ENCODE measurements at places on chromosomes 11 and 22.

GRCh38 chr11:16780146-16780545 is 41.7 kb downstream of the C11orf58 start:
- no peak for DNase-seq

DNA sequence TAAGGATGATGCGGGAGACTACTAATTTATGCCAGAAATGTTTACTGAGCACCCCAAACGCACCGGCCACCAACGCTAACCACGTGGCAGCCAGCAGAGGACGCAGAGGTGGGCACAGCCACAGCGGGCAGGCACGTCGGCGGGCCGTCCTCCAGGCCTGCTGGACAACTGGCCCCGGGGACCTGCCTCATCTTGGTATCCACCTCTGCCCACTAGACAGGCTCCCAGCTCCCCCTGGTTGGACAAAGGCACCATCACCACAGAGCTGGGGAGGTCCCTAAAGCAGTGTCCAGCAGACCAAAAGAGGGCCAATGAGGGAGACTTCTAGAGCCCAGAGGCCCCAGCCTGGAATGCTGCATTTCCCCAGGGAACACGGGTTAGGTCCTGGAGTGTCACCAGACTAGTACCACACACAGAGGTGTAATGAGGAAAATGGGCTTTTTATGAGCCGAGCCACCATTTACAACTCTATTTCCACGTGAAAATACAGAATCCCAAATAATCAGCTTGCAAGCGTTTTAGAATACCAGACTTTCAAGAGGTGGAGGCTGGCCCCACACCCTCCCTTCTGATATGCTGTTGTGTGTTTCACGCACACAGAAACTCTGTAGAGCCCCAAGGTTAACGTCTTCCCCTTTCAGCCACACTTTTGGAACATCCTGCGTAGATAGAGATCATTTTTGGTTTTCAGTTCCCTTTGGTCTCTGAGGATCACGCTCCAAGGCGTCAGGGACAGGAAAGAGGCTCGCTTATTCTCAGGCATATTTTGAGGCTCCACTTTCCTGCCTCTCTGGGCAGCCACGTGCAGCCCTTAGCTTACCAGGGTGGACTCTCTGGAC is 23.7 kb upstream of the BID start:
- no peak for DNase-seq

- DNase-seq: no peak
These were observed 101.7 kb downstream of the ABTB2 start for GRCh38 chr11:34256150-34256549.

DNA sequence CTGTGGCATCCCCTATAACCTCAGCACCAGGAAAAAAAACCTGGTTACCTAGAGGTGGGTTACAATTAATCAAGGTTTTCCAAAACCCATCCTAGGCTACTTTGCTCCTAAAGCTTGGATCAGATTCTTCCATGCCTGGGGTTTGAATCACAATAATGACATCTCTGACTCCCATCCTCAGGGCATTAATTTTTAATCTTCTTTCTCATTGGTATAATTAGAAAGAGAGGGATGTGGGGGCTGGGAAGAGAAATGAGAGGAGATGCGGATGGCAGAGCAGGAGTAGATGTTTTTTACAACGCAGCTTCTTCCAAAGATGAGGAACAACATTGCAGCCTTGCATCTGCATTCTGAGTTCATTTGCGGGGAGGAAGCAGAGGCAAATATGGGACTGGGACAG is 117.2 kb upstream of the E2F8 start:
- DNase-seq: no peak

DNA sequence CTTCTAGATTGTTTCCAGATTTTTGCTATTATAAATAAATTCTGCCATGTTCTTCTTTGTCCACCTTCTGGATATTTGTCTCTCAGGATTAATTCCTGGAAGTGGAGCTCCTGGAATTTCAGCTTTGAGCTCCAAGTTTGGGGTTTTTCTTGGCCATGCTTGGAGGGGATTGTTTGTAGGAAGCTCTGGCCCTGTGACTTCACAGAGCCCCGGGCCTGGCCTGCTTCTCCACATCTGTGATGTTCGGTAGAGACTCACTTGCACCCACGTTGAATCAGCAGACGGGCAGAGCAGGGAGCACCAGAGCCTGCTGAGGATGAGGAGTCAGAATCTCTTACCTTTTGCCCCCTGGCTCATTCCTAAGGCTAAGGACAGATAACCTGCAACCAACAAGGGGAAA is 35.7 kb downstream of the LRRC32 start:
- no peak for DNase-seq

DNA sequence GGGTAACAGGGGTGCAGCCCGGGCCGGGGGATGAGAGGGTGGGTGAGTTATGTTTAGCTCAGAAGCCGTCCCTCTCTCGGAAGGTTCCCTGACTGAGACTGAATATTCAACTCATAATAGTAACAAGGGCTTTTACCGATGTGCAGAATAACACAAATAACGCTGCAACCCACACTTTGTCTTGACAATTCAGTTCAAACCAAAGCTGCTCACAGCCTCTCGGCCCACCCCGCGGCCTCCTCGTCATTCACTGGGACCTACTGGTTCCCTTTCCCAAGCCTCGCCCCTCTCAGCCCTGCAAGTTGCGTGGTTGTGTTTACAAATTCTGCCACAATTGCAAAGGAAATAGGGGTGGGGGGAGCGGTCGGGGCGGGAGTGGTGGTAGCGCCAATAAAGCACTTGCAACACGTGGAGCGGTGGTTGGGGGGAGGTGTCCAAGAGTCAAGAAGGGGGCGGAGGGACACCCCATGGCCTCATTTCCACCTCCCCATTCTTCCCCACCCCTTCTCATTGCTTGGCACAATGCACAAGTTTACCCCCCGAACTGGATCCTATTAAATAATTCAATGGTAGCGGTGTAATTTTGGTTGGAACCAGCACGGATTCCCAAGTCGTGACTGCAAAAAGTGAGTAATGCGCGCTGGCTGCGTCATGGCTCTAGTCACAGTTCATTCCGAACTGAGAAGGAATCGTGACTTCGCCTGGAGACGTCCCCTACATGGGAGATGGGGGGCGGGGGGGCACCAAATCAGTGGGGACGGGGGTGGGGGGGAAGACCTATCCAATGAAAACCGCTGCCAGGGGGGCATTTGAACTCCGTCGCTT is 102.0 kb upstream of the HSD17B12 start:
- DNase-seq: peak; percentile 33

DNA sequence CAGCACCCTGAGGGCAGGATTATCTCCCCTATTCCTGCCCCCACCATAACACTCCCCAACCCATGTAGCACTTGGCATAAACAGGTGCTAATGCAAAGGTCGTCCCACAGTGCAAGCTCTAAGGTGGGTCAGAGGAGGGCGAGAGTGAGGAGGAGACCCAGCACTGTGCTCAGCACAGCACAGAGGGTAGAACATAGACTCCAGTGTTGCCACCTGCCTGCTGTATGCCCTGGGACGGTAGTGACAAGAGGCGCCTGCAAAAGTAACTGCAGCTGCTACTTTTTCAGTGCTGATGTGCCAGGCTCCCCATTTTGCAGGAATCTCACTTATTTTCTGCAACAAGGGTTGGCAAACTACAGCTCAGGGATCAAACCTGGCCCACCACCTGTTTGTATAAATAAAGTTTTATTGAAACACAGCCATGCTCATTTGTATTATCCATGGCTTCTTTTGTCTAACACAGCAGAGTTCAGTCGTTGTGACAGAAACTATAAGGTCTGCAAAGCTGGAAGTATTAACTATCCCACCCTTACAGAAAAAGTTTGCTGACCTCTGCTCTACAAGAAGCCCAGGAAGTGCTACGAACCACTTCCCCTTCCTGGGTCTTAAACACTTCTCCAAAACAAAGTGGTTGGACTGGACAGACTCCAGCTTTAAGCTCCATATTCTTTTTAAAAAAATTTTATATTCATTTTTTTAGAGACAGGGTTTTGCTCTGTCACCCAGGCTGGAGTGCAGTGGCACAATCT is 16.9 kb upstream of the CDC42BPG start:
- no peak for DNase-seq

- peak; percentile 34 for DNase-seq
These were observed 91.0 kb downstream of the CCDC83 start for GRCh38 chr11:85946221-85946620.

DNA sequence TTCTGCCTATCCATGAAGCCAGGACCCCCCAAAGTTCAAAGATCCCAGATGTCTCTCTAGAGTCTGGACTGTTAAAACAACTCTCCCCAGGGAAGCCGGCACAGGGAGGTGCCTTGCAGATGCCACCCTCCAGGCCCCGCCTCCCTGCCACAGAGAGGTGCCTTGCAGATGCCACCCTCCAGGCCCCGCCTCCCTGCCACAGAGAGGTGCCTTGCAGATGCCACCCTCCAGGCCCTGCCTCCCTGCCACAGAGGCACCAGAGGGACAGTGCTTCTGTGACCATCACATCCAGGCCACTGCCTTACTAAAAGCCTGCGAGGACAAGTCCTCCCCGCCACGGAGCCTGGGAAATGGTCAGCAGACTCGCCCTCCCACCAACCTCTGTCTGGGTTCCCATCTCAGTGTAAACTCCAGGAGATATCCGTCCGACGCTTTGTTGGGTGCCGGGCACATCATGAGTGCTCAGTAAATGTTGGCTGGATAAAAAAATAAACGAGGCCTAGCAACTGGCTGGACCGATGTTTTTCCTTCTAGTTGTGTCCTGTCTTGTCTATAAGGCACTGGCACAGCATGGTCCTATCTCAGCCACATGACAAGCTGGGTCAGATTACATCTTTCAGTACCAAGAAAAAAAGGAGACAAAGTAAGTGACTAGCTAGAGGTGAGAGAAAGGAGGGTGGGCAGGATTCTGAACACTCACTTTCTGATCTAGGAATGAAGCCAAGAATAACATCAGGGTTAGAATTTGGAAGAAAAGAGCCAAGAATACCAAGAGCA is 91.2 kb upstream of the CSNK2A3 start:
- no peak for DNase-seq

GRCh38 chr11:64185175-64185692 is 737 bp upstream of the STIP1 start:
- peak; percentile 95 for DNase-seq

- no peak for DNase-seq
These were observed 10.2 kb upstream of the ADORA2A start for GRCh38 chr22:24417200-24417599.

DNA sequence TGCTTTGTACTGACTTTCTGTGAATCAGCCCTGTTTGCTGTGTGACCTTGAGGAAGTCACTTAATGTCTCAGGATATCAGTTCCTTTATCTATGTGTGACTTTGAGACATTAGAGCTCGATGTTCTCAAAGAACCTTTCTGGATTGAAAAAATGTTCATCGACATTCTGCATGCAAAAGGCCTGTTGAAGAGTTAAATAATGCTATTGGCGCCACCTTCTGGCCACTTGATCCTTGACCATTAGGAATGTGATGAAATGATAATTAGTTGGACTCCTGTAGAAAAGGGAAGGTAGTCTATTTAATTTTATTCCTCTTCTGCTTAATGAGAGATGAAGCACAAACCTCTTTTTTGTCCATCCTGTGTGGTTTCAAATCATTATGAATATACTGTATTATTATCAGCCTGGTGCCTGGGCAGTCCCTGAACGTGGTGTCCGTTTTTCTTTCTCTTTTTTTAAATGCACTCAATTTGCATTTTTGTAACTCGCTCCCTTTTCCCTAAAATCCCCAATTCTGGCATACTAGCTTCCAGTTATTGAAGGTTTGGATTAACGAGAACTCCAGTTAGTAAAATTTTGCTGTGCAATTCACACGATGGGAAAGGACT is 20.7 kb downstream of the ELF5 start:
- peak; percentile 84 for DNase-seq

GRCh38 chr22:21038405-21038804 is 6.0 kb upstream of the SLC7A4 start:
- DNase-seq: peak; percentile 69

GRCh38 chr22:35172442-35172841 is 84.9 kb upstream of the HMGXB4 start:
- DNase-seq: no peak

DNA sequence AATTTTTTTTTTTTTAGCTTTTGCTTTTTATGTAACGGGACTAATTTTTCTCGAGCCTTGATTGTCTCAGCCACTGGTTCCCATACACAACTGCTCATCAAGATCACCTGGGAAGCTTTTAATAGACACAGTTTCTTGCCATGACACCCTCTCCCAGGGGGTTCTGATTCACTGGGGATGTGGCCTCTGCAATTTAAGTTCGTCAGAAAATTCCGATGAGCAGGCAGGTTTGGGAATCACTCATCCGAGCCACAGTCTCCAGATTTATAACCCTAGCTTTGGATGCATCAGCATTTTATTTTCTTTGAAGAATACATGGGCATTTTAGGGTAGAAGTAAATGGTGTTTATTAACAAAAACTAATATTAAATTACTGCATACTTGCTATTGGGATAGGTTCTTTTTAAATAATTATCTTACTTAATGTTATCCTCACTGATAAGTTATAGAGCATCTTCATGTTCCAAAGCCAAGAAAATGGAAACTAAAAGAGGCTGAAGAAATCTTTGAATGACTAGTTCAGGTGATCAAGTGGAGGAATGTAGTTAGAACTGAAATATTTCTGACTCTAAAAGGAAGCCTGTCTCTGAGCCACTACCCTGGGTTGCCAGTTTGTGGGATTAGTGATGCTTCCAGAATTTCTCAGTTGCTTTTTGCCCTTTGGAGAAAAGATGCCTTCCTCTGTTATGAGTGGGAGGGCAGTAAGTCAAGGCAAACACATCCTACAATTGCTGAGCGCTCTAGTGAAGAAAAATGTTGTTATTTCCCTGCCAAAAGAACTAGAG is 319.0 kb downstream of the DDX10 start:
- no peak for DNase-seq

DNA sequence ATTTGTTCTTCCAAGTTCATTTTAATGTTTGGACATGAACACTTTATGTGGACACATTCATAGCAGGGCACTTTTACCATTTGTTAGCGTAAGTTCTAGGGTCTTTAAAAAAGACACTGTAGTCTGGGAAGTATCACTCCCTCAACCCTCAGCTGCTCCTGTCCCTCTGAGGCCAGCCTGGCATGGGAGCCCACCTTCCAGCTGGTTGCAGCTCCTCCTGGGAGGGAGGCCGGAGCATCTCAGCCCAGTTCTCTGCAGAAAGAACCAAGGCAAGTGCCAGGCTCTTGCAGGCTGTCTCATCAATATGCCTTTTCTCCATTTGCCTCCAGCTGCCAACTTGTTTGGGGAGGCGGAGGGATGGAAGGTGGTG is 150.6 kb downstream of the OPCML start:
- DNase-seq: no peak

DNA sequence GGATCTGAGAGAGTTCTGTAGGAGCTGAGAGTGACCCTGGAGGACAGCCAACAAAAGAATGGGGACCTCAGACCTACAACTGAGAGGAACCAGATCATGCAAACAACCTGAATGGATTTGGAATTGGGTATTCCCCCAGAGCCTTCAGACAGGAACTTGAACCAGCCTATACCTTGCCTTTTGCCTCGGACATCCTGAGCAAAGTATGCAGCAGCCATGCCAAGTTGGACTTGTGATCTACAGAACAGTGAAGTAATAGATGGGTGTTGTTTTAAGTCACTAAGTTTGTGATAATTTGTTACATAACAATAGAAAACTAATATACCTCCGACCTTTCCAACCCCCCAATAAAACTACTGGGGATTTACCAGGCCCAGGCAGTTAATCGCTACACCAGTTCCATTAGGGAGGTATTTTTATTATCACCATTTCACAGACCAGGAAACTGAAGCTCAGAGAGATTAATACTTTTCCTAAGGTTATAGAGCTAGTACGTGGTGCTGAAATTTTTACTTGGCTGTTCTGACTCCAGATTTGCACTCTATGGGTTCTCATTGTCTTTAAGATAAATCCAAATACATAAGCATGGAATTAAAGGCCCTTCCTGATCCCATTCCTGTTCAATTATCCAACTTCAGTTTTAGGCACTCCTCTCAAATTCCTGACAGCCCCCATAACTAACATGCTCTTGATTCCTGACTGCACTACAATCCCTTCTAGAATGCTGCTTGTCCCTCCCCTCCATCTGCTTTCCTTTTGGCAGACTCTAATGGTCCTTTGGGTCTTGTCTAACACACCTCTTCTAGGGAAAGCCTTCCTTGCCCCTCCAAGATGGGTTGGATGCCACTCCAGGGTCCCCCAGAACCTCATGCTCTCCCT is 1.7 kb upstream of the RASSF10 start:
- DNase-seq: no peak
